ENCODE measurements at places on chromosomes 2 and 18.

DNA sequence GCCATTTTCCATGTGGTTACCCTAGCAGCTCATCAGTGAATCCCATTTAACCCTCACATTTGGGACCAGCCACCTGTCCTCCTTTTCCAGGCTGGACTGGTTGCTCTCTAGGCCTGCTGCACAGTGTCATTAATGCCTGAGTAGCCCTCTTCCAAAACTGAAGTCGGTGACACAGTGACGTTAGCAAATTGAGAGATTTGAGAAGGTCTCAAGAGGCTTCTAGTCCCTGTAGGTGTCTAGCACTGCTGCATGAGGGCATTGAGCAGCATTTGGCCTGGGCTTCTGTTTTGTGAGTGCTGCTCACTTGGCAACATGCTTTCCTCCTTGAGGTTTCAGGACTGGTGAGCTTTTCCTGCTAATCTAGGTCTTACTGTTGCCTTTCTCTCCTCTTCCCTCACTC, 36.7 kb downstream of the PKP4 start:
- no peak for DNase-seq

GRCh38 chr2:218985325-218986091, 524 bp upstream of the FEV start:
- no peak for DNase-seq

DNA sequence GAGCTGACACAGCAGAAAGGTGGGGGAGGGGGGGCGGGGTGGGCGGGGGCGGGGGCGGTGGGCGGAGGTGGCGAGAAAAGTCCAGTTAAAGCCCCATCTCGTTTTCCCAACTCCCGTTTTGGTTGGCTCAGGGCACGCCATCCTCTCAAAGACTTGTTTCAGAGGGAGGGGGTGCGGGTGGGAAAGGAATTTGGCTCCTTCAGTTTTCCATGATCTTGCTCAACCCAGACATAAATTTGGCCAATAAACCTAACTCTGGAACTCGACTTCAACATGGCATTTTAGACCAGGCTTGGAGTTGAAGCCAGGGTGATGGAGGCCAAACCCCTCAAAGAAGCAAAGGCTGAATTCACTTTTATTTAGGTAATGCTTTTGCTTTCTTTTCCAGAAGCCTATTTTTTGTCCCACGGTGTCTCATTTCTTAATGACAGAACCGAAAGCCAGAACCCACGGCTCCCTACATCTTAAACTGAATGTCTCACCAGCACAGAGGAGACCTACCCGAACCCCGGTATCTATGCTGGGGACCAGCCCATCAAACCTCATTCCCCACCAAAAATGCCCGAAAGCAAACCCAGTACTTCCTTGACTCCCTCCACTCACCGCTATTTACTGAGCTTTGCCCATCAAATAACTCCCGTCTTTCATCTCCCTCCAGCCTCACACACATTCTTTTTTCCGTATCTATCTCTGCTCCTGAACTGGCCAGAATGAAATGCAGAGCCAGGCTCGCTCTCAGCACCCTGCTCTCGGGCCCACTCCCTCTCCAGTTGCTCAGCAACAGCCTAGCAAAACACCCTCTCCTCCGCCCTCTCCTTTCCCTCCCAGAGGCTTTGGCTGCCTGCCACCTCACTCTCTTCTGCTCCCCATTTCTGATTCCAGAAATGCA, 4.3 kb downstream of the IGFBP5 start:
- DNase-seq = peak; percentile 63

DNA sequence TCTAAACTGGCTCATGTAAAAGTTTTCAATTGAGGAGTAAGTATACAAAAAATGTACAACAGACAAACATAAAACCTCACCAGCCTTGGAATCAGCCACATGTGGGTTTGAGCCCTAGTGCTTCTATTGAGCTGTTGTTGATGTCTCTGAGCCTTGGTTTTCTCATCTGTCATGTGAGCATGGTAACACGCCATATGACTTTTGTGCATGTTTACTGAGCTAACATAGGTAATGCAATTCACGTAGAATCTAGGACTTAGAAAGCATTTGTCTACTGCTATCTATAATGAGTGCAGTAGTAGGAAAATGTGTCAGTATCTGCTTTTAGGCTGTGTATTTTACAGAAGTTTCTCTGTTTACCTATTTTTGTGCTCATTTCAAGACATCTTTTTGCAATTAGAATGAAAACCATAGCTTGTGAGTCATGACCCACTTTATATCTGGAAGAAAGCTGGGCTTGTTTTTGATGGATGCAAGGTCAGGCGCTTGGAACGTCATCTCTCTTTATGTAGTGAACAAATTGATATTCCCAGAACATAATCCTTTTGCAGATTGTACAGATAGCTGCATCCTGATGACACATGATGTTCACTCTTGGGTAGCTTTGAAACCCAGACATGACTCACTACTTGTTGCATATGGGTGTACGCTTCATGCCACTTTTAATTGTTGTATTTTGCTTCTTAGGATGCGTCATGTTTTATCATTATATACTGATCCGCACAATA, 94.3 kb downstream of the RNF144A start:
- DNase-seq = peak; percentile 89

GRCh38 chr2:190802129-190802528, 78.5 kb upstream of the GLS start:
- DNase-seq = no peak

DNA sequence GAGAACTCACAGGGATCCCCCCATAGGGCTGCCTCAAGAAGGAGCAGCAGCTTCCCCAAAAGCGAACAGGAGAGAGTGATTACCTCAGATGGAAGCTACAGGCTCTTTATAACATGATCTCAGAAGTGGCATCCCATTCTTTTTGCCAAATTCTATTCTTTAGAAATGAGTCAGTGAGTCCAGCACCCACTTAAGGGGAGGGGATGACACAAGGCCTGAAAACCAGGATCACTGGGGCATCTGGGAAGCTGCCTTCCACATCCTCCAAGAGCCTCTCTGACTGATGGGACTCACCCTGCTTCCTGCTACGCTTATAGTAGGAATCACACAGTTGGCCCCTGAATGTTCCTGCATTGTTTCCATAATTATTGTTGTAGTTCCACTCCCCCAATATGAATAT, 96.5 kb downstream of the MAPK4 start:
- no peak for DNase-seq

DNA sequence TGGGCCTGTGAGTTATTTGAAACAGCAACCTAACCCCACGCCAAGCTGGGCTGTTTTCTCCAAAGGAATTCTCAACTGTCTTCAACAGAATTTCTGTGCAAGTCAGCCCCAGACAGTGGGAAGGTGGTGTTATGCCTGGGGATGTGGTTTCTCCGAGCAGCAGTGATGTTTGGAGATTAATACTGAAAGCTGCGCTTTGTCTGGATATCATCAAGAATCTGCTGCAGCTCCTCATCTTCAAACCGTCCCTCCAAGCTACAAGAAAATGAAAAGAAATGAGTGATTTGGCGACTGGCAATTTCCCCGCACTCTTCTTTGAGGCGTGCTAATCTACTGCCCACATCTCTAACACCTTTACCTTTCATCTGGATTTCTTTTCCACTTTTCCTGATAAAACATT, 10.0 kb downstream of the POLR2D start:
- no peak for DNase-seq

DNA sequence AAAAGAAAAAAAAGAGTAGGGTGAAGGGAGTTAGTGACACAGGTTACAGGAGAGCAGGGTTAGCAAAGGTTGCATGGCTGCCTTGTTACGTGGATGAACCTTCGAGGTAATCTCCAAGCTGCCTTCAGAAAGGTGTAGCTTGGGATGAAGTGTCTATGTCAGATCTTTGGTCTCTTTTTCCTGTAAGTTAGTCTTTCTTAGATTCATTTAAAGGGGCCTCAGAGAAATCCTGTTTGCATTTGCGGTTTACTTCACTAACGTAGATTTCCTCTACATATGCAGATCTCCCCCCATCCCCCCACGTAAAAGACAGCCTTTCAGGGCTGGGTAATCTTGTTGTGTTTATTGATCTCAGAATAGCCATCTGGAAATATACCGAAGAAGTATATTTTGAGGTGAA, 83.7 kb downstream of the MTA3 start:
- no peak for DNase-seq

- no peak for DNase-seq
Observed at GRCh38 chr2:118980573-118980972, 38.6 kb downstream of the MARCO start.

- DNase-seq = peak; percentile 40
Observed at GRCh38 chr2:99141110-99142108, at the start of gene C2orf15. Gene C2orf15 (plus strand): TSS chr2:99141707. CDS start chr2:99150559, 8,852 bp downstream.

DNA sequence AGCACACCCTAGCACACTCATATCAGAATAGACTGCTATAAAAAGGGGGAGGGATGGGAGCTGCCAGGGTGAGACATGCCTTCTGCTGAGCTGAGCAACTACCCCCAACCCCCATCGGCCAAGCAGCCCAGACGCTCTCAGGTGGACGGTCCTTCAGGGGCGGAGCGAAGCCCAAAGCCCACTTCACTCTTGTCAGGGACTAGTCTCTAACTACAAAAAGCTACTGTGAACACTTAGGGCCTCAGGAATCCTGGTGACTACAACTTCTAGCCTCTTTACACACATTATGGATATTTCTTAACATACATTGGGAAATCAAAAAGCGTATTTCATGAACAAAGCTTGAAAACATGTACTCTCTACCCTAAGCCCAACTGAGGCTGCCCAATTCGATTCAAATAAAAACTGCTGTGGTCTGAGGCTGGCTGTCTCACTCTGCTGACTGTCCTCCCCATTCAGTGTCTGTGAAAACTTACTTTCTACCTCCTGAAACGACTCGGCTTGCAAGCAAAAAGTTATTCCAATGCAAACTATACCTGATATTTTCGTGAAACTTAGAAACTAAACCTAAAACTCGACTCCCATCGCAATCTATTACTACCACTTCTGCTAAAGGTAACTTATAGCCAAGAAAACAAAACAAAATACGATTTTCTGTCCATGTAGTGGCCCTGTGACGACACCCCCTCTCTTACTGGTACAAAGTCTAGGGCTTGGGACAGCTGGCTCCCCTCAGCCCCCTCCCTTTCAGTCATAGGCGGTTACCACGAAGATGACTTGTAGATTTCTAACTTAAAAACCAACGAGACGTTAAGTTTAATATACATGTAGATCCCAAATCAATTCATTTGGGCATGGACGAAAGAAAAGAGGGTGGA, 1.2 kb downstream of the SERTAD2 start:
- DNase-seq = no peak

DNA sequence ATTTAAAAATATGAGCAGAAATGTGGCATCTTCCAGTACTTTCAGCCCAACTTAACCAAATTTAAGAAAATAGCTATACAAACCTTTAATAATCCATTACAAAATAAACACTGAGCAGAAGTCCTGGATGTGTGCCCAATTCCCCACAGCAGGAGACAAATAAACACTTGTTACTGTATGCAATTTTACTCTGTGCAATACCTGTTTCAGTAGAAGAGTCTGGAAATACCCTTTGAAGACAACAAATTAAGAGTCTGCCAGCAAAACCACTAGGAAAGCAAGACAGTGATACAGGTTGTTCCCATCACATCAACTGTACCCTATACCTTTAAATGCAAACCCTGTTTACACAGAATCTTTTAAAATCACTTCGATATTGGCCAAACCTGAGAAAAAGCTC, 41.4 kb upstream of the RNU4ATAC start:
- DNase-seq = no peak

DNA sequence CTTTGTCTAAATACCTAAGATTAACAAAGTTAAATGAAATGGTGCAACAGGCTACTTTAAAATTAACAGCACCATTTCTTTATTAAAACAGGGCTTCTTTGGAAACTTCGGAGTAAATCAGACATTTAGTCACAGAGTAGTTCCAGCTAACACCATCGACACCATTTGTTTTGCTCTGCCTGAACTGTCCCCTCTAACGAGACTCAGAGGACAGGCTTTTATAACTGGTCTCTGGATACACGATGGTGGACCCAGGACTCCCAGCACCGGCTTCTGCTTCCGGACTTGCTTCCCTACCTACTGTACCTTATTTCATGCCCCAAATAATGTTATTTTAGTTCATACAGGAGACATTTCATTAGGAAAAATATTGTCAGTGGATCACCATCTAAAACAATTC, 252.1 kb downstream of the XIRP2 start:
- no peak for DNase-seq

GRCh38 chr2:110101280-110101844, 14.3 kb downstream of the MALL start:
- peak; percentile 99 for DNase-seq

DNA sequence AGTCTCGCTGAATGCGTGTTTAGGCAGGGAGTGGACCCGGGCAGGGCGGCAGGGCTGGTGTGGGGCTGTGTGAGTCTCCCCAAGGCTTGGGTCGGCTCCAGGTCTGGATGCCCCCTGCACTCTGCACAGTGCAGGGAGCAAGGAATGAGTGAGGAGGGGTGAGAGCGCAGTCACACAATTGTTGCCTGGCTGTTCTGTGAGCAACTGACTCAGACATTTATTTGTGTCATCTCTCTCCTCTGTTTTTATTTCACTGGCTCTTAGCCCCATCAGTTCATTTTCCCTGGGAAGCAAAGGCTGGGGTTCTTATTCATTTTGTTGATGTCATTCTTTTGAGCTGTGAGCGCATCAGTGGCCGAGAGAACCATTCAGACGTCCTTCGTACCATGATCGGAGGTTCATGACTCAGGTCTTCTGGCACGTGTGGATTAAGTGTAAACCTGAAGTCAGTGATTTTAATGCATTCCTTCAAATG, 61.1 kb downstream of the GATA6 start:
- DNase-seq = peak; percentile 7

DNA sequence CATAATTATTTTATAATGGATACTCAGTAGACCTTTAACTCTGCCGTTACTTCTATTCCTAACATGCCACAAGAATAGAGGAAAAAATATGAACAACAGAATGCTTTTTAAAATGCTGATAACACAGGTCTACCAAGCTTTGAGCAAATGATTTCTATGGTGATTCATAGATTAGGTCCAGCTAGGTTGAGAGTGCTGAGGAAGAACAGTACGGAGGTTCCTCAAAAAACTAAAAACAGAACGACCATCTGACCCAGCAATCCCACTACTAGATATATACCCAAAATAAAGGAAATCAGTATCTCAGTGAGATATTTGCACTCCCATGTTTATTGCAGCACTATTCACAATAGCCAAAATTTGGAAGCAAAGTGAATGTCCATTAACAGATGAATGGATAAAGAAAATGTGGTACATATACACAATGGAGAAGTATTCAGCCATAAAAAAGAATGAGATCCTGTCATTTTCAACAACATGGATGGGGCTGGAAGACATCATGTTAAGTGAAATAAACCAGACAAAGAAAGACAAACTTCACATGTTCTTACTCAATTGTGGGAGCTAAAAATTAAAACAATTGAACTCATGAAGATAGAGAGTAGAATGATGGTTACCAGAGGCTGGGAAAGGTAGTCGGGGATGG, 111.6 kb upstream of the SERTAD2 start:
- no peak for DNase-seq

GRCh38 chr2:120317180-120317533, 28.8 kb upstream of the INHBB start:
- DNase-seq = no peak

- DNase-seq = no peak
Observed at GRCh38 chr2:71082402-71083252, 14.2 kb downstream of the NAGK start.

- no peak for DNase-seq
Observed at GRCh38 chr2:140472676-140473075, 1658.1 kb downstream of the LRP1B start.

- peak; percentile 31 for DNase-seq
Observed at GRCh38 chr2:75199428-75200011, at the start of gene TACR1. Gene TACR1 (minus strand): TSS chr2:75199520. CDS start chr2:75198934, 586 bp downstream.

GRCh38 chr2:44364604-44365003, 2.9 kb downstream of the CAMKMT start:
- DNase-seq = no peak

Data from fibroblast of skin of left biceps (primary cell).